Spinal cord (tissue), 10 donors: ENCODE measurements at places on chromosomes 2 and 18. TPM values are rescaled to one million over a fixed set of nuclear protein-coding genes. Genes with fewer than 3 reads are reported as not detected.

Gene RBKS
- 3.8 TPM for total RNA-seq

Gene MYCN
- total RNA-seq, result 8.7 TPM

Gene NEURL3
- 0.28 TPM for total RNA-seq

Gene DNER
- total RNA-seq, result 179 TPM

Gene DSG2
- 34.2 TPM for total RNA-seq

DNA sequence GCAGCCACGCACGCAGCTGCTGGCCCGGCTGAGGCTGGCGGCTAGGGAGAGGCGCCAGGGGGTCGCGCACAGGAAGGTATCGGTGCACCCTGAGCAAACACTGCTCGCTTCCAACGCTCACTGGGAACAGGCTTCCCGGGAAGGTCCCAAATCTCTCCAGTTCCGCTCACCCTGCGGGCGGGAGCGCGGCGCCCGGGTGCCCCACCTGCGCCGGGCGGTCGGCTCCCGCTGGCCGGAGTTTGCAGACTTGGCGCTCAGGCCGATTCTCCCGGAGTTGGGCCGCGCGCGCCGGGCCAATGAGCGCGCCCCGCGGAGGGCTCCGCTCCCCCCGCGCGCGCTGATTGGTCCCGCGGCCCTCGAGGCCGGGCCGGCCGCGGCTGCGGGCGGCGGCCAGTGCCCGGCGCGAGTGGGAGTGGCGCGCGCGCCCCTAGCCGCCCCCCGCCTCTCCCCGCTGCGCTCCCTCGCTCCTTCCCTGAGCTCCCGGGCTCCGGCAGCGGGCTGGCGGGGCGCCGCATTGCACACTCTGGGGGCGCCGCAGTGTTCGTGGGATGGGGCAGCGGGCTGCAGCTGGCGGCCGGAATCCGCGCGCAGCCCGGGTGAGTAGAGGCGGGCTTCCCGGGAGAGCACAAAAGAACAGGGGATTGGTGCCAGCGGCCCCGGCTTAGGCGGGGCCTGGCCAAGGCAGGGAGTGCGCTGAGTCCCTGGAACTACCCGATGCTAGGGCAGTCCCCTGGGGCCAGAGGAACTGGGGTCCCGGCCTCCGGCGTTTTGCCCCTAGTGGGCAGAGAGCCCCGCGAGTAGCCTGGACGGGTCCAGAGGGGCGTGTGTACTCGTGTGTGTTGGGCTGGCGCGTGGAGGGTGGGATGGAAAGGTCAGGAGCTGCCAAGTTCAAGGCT is at the start of gene LYPD6:
LYPD6 (plus strand) TSS at position 461 of the 896 bp plus-strand sequence. CDS start 107,122 bp downstream, outside the sequence.
- peak; percentile 88 for DNase-seq

DNA sequence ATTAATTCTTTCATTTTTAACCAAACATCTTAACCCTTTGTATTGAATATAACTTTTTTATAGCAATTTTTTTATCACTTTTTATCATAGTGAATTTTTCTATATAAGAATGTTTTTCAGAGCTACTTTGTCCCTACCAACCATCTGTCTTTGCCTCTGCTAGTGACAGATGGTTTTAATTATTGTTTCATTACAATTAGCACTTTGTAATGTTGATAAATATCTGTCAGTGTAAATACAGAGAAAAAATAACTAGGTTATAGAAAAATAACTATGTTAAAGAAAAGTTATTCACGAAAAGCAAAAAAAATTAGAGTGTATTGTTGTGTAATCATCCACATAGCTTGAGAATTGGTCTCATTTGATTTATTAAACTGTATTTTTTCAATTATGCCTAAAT is 91.0 kb upstream of the CDH19 start:
- no peak for DNase-seq

GRCh38 chr2:103132536-103133217 is 370.8 kb downstream of the TMEM182 start:
- no peak for DNase-seq

- DNase-seq, result no peak
Observed at GRCh38 chr18:78900938-78901909, 78.4 kb upstream of the SALL3 start.

DNA sequence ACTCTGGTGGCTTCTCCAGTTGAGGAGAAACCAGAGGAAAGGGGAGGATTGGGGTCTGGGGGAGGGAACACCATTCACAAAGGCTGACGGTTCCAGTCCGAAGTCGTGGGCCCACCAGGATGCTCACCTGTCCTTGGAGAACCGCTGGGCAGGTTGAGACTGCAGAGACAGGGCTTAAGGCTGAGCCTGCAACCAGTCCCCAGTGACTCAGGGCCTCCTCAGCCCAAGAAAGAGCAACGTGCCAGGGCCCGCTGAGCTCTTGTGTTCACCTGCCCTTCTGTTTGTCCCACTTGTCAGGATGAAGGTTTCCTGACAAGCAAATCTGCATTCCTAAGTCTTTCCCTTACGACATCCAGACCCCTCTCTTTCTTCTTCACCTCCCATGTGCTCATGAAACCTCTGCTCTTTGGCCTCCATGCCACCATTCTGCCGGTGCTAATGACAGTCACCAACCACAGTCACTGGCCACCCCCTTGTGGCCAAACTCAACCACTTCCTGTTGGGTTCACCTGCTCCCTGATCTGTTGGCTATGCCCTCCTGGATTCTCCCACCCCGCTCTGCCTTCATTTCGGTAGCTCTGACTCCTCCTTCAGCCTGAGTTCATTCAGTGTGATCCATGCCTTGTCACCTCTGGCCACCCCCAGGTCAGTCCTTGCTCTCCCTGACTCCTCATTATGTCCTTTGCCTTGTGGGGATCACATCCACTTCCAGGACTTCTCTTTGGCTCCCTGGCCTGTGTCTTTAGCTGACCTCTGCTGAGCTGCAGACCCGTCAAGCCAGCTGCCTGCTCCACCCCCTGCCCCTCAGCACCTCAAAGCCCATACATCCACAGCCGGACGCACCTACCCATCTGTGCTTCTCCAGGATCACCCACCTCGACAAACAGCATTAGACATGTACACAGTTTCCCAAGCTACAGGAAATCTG is 17.6 kb downstream of the EMX1 start:
- no peak for DNase-seq

GRCh38 chr2:20638646-20639430 is 12.1 kb downstream of the HS1BP3 start:
- DNase-seq, result peak; percentile 7

DNA sequence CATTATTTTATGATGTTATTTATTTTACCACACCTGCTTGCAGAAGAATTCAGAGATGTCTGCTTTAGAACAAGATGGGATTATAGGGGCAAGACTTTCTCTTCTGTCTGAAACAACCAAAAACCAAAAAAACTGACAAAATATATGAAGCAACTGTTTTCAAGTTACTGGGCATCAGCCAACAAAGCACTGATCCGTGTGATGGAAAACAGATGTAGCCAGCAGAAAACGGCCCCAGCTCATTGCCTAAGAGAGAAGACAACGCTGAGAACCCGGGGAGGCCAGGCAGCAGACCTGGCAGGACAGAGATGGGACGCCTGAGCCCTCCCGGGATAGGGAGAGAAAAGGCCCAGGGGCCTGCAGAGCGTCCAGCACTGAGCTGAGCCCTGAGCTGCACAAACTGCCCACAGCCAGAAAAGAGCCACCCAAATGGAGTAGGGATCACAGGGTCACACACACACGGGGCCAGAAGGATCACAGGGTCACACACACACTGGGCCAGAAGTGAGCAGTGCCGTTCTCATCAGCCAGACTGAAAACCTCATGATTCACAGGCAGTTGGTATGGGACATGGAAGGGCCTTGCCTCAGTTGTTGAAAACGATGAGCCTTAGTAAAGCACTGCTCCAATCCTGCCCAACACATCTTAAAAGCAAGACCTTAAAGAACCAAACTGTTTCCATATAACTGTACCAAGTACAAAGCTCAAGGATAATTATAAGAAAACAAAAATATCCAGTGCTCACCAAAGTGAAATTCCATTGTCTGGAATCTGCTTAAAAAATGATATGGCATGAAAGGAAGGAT is 12.1 kb downstream of the PXDN start:
- DNase-seq, result peak; percentile 49

GRCh38 chr18:26429535-26430226 is 118.7 kb downstream of the KCTD1 start:
- DNase-seq, result no peak

DNA sequence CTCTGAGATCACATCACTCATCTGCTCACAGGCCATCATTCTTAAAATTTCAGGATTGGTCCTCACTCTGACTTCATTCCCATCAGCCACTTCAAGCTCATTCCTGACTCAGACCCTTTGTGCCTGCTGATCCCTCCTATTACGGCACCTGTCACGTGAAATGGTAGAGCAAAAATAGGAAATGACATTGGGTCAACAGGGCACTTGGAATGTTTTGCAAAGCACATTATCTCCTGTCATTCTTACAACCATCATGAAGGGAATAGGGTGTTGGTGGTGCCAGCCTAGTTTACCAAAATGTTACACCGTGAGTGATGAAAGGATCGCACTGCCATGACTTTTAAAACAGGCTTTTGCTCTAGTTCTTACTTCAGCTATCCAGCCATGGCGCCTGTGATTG is 61.1 kb downstream of the EIF5B start:
- DNase-seq, result no peak

DNA sequence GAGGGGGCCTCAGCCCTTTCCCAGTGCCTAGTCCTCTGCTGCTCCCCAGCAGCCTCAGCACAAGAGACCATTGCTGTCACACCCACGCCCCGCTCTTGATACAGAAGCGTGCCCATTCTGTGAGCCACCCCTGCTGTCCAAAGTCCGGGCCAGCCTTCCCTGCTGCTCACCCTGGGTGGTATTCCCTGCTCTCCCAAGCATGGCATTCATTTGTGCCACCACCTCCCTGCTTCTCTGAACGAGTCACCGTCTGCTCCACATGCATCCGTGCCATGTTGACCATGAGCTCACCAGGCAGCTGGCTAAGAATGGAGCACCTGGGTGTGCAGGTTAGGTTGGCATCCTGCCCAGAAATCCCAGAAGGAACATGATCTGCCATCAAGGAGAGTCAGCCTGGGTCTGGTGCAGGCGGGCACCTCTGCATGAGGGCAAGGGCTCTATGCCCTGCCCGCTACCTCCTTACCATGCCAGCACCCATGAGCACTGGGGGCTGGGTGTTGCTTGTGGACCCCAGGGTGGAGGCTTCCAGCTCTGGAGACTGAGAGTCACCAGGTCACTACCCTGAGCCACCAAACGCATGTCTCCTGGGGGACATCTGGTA is 63.0 kb downstream of the TWIST2 start:
- no peak for DNase-seq

GRCh38 chr2:123073371-123073770 is 951.7 kb upstream of the CNTNAP5 start:
- no peak for DNase-seq

GRCh38 chr2:173373290-173373689 is 18.6 kb downstream of the CDCA7 start:
- no peak for DNase-seq

GRCh38 chr2:63590626-63591408 is 2.1 kb downstream of the MDH1 start:
- DNase-seq, result peak; percentile 21

DNA sequence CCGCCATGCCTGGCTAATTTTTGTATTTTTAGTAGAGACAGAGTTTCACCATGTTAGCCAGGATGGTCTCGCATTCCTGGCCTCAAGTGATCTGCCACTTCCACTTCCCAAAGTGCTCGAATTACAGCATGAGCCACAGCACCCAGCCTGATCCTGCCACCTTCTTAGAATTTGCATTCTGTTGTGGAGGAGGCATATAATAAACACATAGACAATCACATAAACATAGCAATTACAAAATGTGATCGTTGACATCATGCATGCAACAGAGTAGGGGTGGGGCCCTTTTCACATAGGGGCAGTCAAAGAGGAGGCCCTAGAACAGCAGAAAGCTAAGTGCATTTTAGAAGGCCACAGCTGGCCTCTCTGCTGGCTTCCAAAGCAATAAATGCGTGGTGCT is 39.9 kb upstream of the TSPYL6 start:
- no peak for DNase-seq

- DNase-seq, result no peak
Observed at GRCh38 chr2:16334886-16335603, 330.6 kb downstream of the CYRIA start.

DNA sequence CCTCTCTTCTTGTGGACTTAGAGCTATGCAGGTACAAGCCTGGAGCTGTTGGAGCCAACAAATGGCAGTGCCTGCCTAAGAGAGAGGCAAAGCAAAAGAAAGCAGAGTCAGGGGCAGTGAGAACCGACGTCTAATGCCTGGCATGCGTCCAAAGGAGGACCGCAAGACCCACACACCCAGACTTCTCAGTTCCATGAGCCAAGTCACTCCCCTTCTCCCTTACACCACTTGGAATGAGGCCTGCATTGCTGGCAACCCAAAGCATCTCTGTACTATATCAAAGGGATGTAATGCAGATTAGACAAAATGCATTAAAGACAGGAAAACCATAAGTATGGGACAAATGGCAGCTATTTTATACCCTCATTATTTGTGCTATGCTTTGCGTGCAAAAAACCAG is 49.9 kb upstream of the RNU4ATAC start:
- no peak for DNase-seq

DNA sequence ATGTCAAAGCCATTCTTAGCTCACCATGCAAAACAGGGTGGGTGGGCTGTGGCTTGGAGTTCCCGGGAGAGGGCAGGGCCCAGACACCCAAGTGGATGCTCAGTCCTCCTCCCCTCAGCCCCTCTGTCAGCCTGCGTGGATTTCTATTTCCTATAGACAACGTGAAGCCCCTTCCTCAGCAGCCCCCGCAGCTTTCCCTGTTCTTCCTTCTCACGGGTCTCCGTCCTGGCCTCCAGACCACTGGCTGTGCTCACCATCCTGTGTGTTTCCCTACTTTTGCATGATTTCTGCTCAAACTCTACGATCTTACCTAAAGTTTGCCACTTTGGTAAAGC is 155.0 kb upstream of the PXDN start:
- no peak for DNase-seq

- peak; percentile 77 for DNase-seq
Observed at GRCh38 chr18:77711096-77711495, 461.4 kb downstream of the GALR1 start.

DNA sequence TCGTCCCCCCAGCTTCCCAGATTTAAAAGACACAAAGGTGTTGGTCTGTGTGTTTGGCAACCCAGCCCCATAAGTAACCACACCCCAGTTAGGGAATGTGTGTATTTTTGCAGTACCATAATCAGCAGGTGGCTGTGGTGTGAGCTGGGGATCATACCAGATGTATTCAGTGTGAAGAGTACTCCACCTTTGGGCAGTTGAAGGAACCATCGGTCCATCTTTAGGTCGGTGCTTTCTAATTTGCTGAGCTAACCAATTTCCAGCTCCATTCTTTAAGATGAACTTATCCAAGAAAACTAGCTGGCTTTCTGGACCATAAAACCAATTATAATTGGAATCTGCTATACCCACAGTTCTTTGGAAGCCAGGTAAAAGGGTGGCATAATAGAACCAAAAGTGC is 3.2 kb downstream of the DSEL start:
- DNase-seq, result no peak

DNA sequence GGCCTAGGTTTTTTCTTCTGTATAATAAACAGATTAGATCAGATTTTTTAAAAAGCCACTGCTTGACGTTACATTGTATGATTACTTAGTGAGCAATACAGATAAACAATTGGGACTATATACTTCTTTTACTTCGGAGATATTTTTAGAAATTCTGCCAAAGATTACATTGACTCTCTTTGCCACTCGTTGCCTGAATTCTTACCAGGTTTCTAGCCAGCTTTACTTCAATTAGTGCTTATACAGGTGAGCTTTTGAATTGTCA is 156.6 kb downstream of the HAUS1 start:
- no peak for DNase-seq
